ENCODE measurements at places on chromosomes 3 and 15.

DNA sequence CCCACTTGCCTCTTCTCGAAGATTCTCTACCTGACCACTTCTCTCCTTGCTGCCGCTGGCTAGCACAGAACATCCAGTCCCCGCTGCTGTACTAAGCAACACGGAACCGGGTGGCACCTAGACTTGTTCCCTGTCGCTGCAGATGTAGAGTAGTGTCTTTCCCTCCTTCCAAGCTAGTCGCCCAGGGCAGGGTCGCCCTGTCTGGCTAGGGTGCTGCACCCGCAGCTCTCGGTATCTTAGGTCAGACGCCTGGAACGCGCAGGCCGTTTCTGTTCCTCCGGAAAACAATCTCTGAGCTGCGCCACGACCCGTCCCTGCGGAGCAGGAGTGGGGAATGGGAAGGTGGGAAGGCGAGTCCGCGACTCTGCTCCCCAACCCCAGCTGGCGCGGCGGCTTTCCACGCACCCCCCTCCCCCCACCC, 758 bp upstream of the SNX33 start:
- DNase-seq, result no peak

DNA sequence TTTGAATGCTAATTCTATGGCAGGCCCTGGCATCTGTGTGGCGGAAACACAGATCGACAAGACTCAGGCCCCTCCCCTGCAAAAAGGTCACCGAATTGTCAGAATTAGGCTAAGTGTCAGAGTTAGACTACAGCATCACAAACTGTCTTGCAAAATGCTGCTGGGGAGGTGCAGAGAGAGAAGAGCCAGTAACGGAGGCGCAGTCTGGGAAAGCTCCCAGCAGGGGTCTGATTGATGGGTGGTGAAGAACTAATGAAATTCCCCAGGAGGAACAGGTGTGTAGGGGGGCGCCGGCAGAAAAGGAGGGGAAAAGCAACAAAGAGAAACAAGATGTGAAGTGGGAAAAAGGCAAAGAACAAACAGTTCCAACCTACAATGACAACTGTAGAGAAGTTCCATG, 72.7 kb upstream of the TAMM41 start:
- no peak for DNase-seq

DNA sequence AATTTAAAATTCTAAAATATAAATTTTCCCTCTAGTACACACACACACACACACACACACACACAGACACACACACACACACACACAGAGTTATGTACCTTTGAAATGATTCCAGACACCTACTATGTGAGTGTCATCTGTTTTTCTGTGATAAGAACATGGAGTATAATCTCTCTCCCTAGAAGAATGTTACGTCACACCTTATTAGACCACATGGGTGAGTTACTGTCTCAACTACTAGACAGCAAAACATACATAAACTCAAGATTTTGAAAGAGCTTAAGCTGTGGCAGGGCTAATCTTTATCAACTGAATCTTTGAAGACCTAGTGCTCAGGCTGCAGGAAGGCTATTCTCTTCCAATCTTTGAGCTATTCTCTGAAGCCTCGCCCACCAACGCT, 385.9 kb upstream of the BCHE start:
- DNase-seq, result no peak

DNA sequence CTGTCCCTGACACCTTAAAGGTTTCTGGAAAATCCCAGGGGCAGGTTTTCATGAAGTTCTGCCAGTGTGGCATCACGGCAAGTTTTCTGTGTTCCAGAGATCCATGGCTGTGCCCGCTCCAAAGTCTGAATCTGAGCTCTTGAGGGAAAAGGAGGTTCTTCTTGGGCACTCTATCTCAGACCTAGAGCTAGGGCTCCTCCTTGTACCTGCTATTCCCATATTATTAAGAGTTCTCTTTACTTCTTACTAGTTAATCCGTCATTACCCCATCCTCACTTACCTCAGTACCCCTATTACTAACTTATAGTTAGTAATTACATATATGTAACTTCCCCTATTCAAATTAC, 5.9 kb upstream of the TRA2B start:
- DNase-seq, result no peak

- no peak for DNase-seq
Measured at GRCh38 chr3:36244728-36245127, 135.6 kb upstream of the STAC start.

DNA sequence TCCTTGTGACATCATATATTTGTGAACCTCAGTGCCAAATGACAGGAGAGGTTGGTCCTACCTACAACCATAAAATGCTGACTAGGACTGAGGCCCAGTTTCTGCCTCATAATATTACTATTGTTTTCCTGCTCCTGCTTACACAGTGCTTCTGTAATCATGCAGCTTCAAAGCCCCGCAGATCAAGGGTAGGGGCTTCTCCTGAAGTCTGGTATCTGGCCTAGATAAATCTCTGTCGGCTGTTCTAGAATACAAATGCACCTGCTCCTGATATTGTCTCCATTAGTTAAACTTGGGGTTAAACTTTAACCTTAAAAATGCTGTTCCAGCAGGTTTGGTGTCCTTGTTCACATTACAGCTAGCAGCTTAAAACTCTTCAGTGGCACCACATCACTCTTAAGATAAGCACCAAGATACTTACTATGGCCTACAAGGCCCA, 552.4 kb downstream of the TUSC7 start:
- no peak for DNase-seq

DNA sequence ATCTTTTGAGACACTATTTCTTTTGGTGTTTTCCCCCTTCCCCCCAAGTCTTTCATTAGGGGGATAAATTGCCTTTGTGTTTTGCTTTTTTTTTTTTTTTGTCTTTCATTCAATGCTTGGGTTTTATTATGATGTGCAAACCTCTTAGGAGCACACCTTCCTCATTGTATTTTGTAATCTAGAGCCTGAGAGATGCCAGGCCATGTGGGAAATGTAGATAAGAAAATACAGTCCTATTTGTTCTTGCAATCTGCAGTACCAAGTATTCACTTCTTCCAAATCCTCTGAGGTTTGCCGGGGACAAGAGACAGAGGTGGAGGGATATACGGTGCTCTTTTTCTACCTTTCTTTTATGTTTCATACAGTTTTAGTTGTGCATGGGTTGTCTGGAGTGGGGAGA, 66.7 kb downstream of the LARS2 start:
- DNase-seq, result no peak

GRCh38 chr3:187519428-187519890, 150.7 kb downstream of the SST start:
- peak; percentile 81 for DNase-seq

DNA sequence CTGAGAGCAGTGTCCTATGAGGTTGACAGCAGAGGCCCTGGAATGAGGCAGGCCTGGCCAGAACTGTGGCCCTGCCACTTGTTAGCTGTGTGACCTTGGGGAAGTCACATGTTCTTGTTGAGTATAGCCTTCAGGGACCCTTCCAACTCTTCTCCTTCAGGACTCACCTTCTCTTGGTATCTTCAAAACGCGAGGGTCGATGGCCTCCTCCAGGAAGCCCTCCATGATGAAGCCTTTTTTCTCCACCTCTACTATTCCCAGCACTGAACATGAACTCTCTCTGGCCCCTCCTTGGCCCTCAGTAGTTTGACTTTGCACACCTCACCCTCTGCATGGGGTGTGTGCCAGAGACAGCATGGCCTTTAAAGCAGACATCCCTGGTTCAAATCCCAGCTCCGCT, 195.1 kb upstream of the LINGO1 start:
- DNase-seq, result no peak

GRCh38 chr3:160477750-160478149, 28.2 kb upstream of the TRIM59 start:
- no peak for DNase-seq

DNA sequence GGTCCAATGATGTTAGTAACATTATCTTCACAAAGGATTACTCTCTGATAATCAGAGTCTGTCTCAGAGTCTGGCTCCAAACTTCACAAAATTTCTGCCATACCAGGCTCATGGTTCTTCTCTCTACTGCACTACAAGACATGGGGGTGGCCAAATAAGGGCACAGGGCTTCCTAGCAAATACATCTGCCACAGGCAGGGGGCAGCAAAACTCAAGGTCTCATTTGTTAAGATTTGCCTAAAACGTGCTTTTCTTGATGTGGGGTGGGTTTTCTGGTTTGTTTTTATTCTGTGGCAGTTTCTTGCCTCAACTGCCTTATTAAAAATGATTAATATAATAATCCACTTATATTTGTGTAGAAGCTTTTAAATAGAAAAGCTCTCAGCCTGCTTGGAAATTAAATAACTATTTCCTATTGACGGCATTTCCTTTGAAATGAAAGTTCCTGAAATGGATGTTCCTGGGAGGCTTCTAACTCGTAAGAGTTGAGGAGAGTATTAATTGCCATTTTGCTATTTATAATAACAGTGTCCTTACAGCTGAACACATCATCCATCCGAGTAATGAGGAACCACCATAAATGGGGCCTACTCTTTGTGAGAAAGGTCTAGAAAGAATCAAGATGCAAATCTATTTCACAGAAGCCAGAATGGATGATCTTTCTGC, 53.8 kb downstream of the SST start:
- peak; percentile 50 for DNase-seq

Data from iPS DF 19.7 (cell line).